Common myeloid progenitor, CD34-positive (primary cell): ENCODE measurements at places on chromosomes 2 and 18.

DNA sequence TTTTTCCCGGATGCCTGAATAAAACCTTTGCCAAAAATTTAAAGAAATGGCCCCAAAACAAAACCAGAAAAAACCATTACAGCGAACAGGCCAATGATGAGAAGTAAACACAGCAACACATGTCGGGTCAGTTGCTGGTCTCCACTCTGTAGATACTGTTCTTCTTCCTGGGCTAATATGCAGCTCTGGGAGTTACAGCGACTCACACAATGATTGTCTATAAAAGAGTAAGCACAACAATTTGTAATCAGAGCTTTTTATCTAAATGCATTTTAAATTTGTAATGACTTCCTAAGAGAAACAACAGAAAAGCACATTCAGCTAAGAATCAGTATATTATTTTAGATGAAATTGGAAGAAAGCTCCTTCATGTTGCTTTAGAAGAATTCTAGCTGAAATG is 40.3 kb downstream of the GPR155 start:
- DNase-seq = no peak

DNA sequence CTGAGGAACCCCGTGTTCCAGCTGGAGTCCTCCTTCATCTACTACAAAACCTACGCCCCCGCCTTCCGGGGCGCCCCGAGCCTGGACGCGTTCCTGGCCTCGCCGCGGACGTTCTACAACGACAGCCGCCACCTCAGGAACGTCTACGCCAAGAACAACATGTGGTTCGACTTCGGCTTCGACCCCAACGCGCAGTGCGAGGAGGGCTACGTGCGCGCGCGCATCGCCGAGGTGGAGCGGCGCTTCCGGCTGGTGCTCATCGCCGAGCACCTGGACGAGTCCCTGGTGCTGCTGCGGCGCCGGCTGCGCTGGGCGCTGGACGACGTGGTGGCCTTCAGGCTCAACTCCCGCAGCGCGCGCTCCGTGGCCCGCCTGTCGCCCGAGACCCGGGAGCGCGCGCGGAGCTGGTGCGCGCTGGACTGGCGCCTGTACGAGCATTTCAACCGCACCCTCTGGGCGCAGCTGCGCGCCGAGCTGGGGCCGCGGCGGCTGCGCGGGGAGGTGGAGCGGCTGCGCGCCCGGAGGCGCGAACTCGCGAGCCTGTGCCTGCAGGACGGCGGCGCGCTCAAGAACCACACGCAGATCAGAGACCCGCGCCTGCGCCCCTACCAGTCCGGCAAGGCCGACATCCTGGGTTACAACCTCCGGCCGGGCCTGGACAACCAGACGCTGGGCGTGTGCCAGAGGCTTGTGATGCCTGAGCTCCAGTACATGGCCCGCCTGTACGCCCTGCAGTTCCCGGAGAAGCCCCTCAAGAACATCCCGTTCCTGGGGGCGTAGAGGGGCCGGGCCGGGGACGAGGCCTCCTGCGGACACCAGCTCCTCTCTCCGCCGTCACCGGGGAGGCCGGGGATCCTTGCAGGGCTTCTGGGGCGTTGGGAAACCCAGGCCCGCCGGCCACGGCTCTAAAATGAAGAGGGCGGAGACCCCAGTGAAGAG is 5.3 kb upstream of the NEU4 start:
- DNase-seq = peak; percentile 66

- no peak for DNase-seq
Observed at GRCh38 chr2:204892506-204893255, 347.4 kb downstream of the PARD3B start.

GRCh38 chr2:177187631-177188312 is 24.8 kb upstream of the HNRNPA3 start:
- no peak for DNase-seq

- peak; percentile 81 for DNase-seq
Observed at GRCh38 chr2:29322011-29322410, 206.8 kb downstream of the CLIP4 start.

GRCh38 chr2:164896634-164897355 is 55.2 kb upstream of the COBLL1 start:
- peak; percentile 94 for DNase-seq

DNA sequence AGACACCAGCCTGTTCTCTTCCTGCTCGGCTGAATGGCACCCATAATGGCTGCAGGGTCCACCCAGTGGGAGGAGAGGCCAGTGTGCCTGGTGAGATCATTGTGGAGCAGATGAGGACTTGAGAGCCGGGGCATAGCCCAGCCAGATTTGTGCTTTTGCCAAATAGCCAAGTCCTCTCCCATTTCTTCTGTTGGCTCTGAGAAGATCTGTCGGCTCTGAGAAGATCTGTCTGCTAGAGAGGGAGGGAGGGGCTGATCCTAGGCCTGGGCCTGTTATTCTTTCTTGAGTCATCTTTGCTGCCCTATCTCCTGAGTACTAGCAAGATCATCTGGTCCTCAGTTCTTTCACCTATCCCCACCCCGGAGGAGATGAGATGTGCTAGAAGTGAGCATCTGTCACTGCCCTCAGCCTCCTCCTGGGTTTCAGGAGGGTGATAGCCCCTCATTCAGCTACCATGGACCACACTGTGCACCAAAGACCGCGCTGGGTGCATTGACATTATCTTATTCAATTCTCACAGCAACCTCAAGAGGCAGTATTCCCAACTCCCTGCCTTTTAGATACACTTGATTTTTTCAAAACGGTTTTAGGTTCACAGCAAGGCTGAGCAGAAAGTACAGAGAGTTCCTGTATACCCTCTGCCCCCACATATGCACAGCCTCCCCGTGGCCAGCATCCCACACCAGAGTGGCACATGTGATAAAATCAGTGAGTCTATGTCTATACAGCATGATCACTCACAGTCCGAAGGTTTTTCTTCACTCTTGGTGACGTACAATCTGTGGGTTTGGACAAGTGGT is 98.6 kb downstream of the CAPN13 start:
- no peak for DNase-seq

DNA sequence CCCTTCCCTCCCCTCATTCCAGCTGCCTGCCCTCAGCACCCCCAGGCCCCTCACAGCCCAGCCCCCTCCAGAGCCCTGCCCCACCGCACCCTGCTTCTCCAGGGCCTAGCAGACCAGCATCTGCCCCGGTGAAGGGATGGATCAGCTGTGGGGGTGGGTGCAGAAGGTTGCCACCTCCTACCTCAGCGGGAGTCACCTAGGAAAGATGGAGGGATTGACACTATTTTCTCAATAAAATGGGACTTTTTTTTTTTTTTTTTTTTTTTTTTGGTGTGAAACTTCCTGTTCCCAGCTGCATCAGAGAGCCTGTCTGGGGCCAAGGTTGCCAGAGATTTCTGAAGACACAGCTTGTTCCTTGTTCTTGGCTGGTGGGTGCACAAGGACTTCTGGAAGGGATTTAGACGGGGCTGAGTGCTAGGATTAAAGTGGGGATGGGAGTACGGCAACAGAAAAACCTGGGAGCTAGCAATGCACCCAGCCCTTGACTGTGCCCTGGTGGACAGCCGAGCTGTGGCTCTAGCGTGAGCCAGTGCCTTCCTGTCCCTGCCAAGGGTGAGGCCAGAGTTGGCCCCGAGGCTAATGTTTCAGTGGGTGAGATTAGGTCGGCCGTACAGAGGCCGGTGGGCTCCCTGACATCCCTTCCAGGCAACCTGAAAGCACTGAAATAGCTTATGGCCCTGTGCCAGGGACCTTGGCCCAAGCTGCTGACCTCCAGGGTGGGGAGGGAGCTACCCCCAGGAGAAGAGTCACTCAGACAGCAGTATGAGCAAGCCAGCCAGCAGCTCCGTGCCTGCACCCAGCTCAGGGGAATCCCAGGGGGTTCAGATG is 4.6 kb downstream of the B3GNT7 start:
- DNase-seq = peak; percentile 38

- DNase-seq = no peak
Observed at GRCh38 chr2:201180010-201180409, 2.9 kb upstream of the CASP10 start.

- DNase-seq = no peak
Observed at GRCh38 chr2:161170377-161170776, 10.1 kb downstream of the TANK start.

- DNase-seq = no peak
Observed at GRCh38 chr18:61823595-61823994, 69.2 kb downstream of the RNF152 start.

DNA sequence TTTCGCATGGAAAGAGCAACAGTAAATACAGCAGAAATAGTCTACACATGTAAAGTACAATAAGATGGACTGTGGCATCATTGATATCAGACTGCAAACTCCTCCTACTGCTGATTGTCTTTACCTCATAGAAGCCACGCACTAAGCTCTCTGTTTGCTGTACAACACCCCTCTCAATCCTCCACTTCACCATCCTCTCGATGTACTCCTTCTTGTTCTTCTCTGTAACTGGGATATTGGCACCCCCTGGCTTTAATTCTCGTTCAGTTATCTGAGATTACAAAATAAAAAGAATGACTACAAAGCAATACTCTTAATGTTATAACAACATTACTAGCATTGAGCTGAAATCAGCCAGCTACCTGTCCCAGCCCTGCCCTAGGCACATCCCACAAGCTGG is 49.3 kb upstream of the STK17B start:
- DNase-seq = peak; percentile 43

DNA sequence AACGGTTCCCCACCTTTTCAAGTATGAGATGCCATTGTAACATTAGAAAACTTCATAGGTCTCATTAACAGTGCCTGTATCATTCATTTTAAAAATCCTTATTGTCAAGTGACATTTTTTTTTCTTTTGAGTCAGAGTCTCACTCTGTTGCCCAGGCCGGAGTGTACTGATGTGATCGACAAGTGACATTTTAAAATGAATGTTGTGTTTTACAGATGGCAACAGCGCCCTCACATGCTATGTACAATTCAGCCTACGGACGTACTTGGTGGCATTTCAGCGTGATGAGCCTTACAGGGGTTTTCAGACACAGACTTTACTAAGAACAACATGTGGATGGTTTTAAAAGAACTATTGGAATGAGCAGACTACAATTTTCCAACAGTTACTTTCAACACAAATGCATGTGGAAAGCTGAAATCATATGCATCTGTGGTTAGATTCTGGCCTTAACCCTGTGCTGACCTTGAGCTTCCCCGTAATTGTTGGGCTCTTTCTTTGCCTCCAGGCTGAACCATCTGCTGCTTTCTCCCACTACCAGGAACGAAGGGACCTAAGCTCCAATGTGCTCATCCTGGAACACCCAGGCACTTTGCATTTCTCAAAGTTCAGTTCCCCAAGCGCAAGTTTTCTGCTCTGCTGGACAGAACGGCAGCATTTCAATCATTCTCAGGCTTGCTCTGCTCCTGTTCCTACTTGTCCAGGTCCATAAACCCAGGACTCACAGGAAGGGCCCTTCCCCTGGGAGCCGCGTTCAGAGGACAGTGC is 119.9 kb upstream of the NDUFV2 start:
- peak; percentile 31 for DNase-seq

DNA sequence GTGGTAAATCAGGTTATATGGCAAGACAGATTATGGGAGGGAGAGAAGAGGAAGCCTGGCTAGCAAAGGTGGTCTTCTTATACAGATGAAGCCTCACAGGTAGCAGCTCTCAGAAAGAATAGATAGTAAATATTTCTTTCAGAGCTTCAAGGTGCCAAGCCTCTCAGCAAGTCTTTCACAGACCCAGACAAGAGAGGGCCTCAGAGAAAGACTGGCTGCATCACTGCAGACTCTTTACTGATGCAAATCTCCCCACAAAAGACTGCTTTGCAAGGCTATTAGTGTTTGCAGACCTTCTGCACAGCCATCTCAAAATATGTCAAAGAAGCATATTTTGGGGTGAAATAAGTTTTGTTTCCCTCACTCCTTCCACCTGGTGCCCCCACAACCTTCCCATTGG is 372.4 kb upstream of the RND3 start:
- DNase-seq = no peak

- no peak for DNase-seq
Observed at GRCh38 chr2:119486196-119486827, 38.0 kb downstream of the SCTR start.

DNA sequence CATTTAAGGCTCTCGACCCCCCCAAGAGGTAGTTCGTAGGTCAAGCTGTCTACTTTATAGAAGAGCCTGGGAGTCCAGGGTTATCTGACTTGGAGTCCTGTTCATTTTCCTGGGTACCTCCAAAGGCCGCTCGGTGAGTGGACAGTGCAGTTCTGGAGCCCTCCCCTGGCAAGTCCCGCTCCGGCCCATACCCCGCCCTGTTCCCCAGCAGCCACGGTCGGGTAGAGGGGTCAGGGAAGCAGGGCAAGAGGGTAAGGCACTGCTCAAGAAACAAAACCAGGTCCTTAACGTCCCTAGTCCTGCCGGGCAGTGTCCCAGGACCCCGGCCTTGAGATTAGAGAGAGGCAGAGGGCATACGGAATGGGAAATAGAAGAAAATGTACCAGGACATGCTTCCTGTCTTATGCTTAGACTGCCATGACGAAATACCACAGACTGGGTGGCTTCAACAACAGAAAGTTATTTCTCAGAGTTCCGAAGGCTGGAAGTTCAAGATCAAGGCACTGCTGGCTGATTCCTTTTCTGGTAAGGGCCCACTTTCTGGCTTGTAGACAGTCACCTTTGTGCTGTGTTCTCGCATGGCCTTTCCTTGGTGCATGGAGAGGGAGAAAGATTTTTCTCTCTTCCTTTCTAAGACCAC is 5.4 kb upstream of the HPCAL1 start:
- DNase-seq = no peak

DNA sequence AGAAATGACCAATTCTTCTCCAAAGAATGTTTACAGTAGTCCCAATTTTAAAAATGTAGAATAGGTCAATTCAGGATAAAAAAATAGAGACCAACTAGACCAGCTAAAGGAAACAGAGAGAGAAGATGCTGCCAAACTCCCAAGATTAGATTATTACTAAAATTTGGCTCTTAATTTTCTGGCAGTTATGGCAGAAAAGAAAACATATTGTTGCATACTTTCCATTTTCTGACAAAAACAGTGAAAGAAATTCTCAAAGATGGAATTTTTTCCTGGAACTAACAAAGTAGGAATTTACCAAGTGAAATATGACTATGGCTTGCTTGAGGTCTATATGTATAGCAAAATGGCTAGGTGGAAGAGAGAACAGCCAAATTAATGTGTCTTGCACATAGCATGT is 138.3 kb upstream of the STK17B start:
- no peak for DNase-seq

DNA sequence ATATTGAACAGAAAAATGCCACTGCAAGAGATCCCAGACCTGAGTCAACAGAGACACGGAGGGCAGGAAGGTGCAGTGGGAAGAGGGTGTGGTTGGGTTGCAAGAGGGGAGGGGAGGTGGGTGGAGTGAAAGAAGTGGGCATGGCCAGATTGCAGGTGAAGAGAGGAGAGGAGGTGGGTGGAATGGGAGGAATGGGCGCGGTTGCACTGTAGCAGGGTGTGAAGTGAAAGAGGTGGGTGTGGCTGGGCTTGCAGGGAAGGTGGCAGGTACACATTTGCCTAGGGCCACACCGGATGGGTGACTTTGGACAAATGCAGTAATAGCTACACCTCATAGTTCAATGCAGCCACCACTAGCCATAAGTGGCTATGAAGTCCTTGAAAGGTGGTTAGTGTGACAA is 71.1 kb downstream of the DOCK10 start:
- DNase-seq = no peak

- DNase-seq = peak; percentile 5
Observed at GRCh38 chr2:36294316-36294721, 61.3 kb upstream of the CRIM1 start.
